ENCODE measurements at places on chromosomes 2 and 18. TPM values are rescaled to one million over a fixed set of nuclear protein-coding genes. Genes with fewer than 3 reads are reported as not detected.

DNA sequence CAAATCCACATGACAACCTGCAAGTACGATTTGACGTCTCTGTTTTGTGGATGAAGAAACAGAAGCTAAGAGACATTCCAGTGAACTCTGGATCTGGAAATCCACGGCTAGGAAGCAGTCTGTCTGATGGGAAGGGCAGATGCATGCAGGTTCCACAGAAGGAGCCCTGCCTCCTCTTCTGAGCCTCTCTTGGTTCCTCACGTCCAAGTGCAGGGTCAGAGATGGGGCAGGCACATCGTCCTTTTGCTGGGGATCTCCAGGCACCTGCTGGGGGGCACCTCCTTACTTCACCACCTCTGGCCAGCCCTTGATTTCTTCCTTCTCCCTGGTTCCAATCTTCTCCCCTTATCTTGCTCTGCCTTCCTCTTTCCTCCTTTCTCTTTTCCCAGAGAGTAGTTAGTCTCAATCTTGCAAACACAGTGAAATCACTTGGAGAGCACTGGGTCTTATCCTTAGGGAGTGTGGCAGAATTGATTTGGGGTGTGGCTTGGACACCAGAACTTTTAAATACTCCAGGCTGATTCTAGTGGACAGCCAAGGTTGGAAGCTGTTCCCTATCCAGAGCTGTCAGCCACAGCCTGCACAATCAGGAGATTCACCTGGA lies 137.8 kb downstream of the BCL2 start:
- DNase-seq: no peak

- DNase-seq: no peak
Measured at GRCh38 chr2:174775571-174775980, 11.3 kb upstream of the CHRNA1 start.

- DNase-seq: no peak
Measured at GRCh38 chr18:6397931-6398566, 16.7 kb downstream of the L3MBTL4 start.

DNA sequence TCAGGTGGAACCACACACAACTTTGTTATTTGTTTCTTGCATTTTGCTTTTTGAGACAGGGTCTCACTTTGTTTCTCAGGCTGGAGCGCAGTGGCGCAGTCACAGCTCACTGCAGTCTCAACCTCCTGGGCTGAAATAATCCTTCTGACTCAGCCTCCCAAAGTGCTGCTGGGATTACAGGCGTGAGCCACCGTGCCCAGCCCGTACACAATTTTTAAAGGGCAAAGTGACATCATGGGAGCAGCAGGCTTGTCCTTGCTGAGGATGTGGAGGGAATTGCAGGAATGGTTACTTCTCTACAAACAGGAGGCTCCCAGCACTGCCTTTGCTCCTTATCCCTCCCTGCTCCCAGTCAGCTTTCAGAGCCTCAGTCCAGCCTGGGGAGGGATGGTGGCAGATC lies 355.9 kb upstream of the KLHL29 start:
- DNase-seq: no peak

DNA sequence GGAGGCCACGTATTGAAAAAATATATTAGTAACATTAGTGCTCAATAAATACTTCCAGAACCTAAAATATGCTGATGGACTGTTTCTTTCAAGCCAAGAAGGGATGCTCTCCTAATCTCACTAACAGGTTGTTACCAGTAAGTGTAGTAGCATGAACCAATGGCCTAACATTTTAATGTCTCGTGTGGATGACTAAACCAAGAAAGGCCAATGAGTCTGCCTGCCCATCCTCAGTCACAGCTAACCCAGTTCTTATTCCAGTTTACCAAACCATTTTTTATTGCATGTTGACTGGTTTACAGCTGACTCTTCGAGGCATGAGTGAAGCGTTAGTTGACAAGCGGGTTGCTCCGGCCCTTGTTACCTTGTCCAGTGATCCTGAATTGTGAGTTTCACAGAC lies 45.1 kb upstream of the TNFRSF11A start:
- no peak for DNase-seq

The SLC40A1 gene
- 15.6 TPM for total RNA-seq
